ENCODE measurements at places on chromosomes 4 and X. TPM values are rescaled to one million over a fixed set of nuclear protein-coding genes. Genes with fewer than 3 reads are reported as not detected.

TLR7 gene
- total RNA-seq = not detected

SOWAHB gene
- total RNA-seq = 0.05 TPM

POF1B gene
- total RNA-seq = not detected

SPANXN4 gene
- not detected for total RNA-seq

PGAM4 gene
- total RNA-seq = not detected

FAM184B gene
- total RNA-seq = not detected

F8A3 gene
- total RNA-seq = 9.8 TPM

DNA sequence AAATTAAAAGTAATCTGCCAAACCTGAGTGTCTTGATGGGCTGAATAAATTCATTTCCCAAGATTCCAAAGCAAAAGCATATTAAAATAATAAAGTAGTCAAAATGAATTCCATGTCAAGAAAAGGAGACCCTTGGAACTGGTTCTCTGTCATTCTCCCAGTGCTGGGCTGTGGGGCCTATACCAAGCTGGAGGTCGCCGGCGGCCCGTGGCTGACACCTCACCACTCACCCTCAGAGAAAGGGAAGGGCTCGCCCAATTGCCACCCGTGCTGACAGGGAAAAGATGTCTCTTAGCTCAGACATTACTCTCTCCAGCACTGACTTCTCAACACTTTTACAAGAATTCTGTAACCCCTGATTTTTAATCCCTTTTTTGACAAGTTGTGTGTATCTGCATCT, 51.7 kb downstream of the GATB start:
- no peak for DNase-seq

GRCh38 chr4:78166622-78167021, 109.5 kb downstream of the FRAS1 start:
- peak; percentile 31 for DNase-seq

- DNase-seq = no peak
These were observed 165.9 kb upstream of the NDST4 start for GRCh38 chr4:115279330-115279729.

DNA sequence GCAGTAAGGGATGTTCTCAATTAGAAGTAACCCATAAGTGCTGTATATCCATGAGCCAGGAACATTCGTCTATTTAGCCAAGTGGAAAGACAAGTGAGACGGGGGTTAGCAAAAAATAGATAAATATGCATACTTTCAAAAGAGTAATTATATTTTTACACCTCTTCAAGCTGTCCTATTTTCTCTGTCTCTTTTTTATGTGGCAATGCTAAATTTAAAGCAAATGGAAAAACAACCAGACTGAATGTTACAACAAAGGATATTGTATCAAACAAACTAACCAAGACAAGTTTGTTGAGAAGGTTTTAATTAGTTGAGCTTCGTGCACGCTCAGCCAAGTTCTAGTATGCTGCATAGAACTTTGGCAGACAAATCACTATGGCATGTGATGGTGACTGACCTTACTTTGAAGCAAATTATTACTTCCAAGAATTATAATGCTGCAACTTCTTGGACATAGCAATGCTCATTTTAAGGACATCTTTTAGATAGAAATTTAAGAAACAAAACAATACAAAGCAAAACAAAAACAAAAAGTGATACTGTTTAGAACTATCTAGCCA, 61.4 kb upstream of the TMEM150C start:
- DNase-seq = no peak

DNA sequence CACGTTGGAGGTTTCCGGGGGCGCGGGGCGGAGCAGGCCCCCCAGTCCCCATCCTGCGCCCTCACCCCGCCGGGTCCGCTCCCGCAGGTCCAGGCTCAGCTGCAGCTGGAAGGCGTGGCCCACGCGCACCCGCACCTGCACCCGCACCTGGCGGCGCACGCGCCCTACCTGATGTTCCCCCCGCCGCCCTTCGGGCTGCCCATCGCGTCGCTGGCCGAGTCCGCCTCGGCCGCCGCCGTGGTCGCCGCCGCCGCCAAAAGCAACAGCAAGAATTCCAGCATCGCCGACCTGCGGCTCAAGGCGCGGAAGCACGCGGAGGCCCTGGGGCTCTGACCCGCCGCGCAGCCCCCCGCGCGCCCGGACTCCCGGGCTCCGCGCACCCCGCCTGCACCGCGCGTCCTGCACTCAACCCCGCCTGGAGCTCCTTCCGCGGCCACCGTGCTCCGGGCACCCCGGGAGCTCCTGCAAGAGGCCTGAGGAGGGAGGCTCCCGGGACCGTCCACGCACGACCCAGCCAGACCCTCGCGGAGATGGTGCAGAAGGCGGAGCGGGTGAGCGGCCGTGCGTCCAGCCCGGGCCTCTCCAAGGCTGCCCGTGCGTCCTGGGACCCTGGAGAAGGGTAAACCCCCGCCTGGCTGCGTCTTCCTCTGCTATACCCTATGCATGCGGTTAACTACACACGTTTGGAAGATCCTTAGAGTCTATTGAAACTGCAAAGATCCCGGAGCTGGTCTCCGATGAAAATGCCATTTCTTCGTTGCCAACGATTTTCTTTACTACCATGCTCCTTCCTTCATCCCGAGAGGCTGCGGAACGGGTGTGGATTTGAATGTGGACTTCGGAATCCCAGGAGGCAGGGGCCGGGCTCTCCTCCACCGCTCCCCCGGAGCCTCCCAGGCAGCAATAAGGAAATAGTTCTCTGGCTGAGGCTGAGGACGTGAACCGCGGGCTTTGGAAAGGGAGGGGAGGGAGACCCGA, 14.0 kb downstream of the SHOX start:
- no peak for DNase-seq

DNA sequence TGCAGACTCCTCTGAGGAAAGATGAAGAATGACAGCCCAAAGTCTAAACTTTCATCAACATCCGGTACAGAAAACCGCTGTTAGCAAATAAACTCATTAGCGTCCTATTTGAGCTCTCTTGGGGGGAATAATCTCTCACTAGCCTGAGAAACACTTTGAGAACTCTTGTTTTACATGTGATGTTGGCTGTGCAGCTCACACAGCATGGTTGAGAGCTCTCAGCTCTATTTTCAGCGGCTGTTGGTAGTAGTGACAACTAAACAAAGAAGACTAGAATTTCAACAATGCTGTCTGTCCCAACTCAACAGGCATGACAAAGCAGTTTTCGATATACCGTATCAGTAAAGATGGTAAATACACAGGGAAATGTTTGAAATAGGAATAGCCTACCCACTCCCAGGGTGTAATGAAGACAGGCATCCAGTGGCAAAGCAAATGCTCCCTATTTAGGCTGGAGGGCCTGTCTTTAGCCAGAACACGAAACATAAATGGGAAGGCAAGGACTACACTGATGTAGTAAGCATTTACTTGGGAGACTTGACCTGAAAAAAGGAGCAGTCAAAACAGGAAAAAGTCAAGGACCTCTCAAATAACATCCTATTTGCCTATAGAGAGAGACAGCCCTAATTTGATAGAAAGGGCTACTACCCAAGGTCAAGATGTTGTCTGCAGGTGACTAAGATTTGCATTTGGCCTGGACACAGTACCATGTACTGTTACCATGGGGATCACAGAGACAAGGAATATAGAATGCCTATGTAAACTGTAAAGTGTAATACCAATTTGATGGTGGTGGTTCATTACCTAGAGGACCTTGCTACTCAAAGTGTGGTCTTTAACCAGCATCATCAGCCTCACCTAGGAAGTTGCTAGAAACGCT, 60.4 kb downstream of the PPEF2 start:
- peak; percentile 43 for DNase-seq

- DNase-seq = no peak
These were observed 34.5 kb upstream of the PLA2G12A start for GRCh38 chr4:109764376-109764775.

- DNase-seq = peak; percentile 3
These were observed at the start of gene RAI2 for GRCh38 chrX:17860811-17861488. TSS of gene RAI2 (minus strand) at chrX:17861298. CDS start at chrX:17802010, 59,288 bp downstream.
